Aorta (tissue), 5 donors: ENCODE measurements at places on chromosomes 12 and 14.

DNA sequence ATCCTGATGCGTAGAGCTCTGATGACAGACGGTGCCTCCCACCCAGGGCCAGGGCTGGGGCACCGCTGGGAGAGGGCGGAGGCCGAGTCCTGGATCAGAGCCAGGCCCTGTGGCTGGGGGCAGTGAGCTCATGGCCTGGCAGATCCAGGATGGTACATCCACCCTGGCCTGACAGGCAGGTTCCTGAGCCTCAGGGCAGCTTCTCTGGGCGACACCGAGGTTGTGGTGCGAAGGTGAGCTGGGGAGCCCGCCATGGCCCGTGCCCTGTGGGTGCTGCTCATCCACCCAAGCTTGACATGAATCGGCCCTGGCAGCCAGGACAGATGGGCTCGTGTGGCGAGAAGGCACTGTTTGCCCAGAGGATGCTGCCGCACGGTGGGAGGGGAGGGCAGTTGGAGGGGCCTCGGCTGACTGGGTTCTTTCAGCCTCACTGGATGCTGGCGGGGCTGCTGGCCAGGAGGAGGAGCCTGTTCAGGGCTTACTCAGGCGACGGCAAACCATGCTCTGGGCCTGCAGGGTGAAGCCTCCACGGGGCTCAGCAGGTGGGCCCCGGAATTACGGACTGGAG, 16.6 kb downstream of the LRTM2 start:
- peak; percentile 68 for DNase-seq

GRCh38 chr12:4478933-4479332, 33.3 kb upstream of the FGF6 start:
- no peak for DNase-seq

- no peak for DNase-seq
Observed at GRCh38 chr12:52204931-52205505, 13.2 kb upstream of the KRT80 start.

DNA sequence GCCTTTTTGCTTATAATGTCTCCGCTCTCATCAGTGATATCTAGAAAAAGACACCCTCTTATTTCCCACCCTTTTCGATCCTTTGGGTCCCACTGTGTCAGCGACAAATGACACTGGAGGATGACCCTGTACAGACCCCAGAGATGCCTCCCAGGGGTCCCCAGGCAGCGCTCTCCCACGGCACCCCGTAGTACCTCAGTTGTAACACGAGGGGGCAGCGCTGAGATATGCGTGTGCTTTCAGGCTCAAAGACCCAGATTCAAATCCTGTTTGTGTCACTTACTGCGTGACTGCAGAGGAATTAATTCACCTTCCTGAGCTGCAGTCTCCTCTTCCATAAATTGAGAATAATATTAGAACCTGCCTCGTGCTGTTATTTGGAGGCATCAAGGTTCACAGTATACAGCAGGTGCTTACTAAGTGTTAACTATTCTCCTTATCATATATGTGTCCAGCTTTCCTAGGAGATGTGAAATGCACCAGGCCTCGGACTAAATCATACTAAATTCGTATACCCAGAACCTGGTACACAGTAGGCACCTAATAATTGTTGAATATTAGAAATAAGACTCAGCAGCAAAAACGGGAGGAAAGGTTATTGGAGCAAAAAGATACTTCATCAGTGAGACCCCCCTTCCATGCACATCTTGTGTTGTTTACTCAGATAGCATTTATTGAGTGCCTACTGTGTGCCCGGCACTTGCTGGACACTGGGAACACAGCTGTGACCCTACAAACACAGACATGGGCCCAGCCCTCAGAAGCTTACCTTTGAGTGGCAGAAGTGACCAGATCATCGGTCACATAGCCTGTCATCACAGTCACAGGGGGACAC, 99.9 kb downstream of the PHETA1 start:
- DNase-seq, result no peak

GRCh38 chr12:6249580-6249979, 49.4 kb downstream of the CD9 start:
- peak; percentile 17 for DNase-seq

DNA sequence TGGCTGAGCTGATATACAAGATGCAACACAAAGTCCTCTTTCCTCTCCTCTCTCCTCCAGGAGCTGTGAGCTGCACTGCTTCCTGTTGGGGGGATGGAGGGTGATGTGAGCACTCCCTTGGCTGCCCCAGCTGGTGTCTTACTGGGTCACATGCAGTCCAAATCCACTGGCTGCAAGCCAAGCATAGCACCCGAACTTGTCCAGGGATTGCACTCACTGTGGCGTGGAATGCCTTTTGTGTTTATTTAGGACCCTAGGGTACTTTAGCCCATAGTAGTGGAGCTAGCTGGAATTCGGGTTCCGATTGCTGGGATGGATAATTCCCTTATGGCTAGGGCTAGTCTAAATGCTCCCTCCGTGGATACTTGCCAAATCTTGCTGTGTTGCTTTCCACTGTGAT, 424.9 kb upstream of the SYT1 start:
- DNase-seq, result no peak

DNA sequence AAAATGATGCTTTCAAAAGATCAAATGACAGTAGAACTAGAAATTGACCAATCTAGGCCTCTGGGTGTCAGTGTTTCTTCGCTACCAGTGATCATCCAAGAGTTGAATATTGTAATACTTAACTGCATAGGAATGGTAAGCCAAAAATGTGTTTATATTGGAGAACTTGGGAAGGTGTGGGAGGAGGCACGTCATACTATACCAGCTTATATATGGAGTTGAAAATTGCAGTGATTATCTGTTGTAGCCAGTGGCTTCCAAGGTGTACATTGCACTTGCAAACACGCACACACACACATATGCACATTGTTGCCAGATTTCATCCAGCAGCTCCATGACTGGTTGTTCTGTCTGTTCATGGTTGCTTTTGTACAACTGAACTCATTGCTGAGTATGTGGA, 36.1 kb downstream of the EID3 start:
- no peak for DNase-seq

GRCh38 chr12:95877622-95878021, 18.9 kb downstream of the SNRPF start:
- no peak for DNase-seq

- DNase-seq, result no peak
Observed at GRCh38 chr12:130644566-130644965, 71.5 kb downstream of the RIMBP2 start.

DNA sequence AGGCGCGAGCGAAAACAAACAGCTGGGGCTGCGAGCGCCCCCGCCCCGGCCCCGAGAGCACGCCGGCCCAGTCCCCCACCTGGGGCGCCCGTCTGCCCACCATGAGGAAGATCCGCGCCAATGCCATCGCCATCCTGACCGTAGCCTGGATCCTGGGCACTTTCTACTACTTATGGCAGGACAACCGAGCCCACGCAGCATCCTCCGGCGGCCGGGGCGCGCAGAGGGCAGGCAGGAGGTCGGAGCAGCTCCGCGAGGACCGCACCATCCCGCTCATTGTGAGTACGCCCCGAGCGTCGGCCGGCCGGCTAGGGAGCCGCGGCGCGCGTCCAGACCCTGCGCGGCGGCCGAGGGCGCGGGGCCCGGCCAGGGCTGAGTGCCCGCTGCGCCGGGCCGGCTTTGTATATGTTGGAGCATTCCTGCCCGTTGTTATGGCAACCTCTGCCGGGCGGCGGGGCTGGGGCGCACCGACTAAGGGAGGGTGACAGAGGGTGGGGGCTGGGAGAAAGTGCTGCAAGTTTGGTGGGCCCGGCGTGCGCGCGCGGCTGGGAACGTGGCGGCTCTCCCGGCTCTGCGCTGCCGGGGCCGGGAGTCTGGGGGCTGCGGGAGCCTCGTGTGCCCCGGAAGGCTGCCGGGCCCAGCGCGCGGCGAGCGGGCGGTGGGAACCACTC, 367 bp downstream of the GALNT16 start:
- peak; percentile 85 for DNase-seq

GRCh38 chr14:88194531-88194930, 128.5 kb downstream of the KCNK10 start:
- no peak for DNase-seq

GRCh38 chr12:56568146-56568545, 46.5 kb downstream of the RBMS2 start:
- no peak for DNase-seq

- peak; percentile 58 for DNase-seq
Observed at GRCh38 chr12:126874427-126875026, 1392.4 kb upstream of the TMEM132C start.

DNA sequence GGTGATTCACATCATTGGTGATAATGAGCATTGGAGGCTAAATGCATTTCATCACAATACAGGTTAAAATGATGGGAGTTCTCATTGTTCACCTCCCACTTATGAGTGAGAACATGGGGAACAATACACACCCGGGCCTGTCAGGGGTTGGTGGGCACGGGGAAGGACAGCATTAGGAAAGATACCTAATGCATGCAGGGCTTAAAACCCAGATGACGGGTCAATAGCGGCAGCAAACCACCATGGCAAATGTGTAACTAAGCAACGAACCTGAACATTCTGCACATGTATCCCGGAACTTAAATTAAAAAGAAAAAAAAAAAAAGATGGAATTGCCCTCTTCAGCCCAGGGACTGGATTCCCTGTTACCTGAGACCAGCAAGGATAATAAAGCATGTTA, 2.3 kb upstream of the LUM start:
- DNase-seq, result no peak
